ENCODE measurements at places on chromosomes 16 and 17.

DNA sequence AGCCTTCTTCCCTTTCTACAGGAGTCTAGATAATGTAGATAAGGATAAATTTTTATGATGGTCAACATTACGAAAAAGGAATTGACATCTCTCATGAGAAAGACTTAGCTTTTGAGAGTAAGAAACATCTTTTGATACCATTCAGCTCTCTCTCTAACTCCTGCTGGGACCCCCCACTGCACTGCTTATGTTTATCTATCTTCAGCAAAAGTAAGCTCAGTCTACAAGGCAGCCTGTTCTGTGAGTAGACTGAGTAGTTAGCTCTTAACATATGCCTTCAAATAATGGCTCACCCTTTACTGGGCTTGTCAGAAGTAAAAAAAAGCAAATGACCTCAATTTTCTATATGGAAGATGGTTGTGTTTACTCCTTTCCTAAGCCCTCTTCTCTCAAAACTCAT lies 372.2 kb upstream of the CDH11 start:
- no peak for DNase-seq

- DNase-seq = no peak
Observed at GRCh38 chr16:66318505-66318904, 48.0 kb upstream of the CDH5 start.

DNA sequence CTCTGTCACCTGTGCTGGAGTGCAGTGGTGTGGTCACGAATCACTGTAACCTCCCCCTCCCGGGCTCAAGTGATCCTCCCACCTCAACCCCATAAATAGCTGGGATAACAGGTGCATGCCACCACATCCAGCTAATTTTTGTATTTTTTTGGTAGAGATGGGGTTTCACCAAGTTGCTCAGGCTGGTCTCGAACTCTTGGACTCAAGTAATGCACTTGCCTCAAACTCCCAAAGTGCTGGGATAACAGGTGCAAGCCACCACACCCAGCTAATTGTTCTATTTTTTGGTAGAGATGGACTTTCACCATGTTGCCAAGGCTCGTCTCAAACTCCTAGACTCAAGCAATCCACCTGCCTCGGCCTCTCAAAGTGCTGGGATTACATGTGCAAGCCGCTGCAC lies 86.5 kb downstream of the STH start:
- DNase-seq = no peak

DNA sequence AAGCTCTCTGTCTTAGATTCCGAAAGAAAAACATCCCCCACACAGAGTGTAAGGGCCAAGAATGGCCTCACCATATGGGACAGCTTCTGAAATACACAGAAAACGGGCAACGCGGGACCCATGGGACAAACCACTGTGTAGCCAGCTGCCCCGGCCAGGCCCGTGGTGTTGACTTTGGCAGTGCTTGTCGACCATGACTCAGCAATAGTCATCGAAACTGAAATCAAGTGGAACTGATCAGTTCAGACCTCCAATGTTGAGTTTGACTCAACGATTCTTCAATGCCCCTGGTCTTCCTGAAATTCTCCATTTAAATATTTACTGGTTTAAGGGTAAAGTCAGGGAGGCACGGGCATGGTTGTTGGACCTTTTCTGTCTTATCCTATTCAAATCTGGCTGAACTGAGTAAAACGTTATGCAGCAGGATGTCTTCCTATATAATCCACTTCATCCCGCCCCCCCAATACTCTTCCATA lies 27.5 kb downstream of the ZFHX3 start:
- DNase-seq = no peak

DNA sequence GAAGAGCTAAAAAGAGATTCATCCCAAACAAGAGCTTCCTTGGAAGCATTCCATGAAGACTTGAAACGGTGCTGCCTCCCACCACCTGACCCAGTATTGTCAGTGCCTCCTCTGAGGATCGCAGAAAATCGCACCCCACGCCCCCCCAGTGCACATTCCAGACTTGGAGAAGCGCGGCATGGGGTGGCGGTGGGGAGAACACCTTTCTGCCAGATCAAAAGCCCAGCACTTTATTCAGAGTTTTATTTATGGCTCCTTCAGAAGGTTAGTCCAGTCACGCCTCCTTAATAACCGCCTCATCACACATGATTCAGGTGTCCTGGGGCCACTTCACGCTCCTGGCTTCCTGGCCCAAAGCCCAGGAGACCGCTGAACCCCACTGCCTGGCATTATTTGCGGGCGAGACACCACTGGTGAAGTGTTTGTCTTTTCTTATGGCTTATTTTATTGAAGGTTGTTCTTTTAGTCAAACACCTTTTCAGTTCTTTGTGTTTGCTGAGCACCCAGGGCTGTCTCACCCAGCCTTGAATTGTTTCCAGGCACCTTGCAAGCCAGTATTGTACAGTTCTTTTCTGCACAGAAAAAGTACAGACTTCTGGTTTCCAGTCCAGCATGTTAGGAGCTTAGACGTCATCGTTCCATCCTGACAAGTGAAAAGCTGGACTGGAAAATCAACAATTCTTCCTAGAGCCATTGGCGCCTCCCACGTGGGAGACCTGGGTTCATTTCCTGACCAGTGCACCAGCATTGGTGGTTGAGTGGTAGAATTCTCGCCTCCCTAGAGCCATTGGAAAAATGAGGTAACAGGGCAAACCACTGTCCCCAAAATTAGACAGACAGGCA lies 79.6 kb upstream of the CACNG5 start:
- no peak for DNase-seq

GRCh38 chr17:60597297-60597696 lies 2.7 kb upstream of the PPM1D start:
- DNase-seq = no peak

GRCh38 chr16:46789499-46790414 lies 41.2 kb downstream of the C16orf87 start:
- DNase-seq = peak; percentile 20

- no peak for DNase-seq
Observed at GRCh38 chr16:67015313-67015731, 13.6 kb upstream of the CBFB start.

- DNase-seq = no peak
Observed at GRCh38 chr17:79864617-79865250, 25.5 kb upstream of the CBX4 start.

DNA sequence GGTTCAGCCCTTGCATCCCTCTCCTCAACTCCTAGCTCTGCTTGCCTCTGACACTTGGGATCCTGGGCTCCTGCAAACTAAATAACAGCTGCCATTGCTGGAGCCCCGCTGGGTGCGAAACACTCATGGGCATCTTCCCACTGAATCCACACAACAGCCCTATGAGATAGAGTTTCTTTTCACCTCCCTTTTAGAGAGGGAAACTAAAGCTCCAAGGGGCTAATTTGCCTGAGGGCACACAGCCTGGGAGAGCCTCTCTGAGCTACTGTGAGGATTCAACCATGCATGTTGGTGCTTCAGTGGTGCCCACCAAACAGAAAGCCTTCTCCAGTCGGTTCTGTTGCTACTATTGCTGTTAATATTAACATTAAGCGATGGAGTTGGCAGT lies 4.0 kb downstream of the ACBD4 start:
- no peak for DNase-seq

- DNase-seq = no peak
Observed at GRCh38 chr17:37708008-37708615, 36.7 kb downstream of the HNF1B start.

DNA sequence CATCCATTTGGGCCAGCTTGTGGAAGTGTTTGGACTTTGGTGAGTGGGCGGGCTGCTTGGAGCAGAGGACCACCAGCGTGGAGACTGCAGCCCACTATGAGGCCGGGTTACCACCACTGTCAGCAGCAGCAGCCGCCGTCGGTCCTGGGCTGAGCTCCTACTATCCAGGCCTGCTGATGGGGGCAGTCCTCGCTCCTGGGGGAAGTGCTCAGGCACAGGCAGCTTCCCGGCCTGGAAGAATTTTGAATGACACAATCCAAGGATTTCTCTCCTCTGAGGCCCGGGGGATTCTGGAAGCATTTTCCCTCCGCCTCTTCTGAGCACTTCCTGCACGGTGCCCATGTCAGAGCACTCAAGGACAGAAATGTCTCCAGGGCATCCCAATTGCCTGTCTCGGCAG lies 5.3 kb upstream of the NOD2 start:
- no peak for DNase-seq

DNA sequence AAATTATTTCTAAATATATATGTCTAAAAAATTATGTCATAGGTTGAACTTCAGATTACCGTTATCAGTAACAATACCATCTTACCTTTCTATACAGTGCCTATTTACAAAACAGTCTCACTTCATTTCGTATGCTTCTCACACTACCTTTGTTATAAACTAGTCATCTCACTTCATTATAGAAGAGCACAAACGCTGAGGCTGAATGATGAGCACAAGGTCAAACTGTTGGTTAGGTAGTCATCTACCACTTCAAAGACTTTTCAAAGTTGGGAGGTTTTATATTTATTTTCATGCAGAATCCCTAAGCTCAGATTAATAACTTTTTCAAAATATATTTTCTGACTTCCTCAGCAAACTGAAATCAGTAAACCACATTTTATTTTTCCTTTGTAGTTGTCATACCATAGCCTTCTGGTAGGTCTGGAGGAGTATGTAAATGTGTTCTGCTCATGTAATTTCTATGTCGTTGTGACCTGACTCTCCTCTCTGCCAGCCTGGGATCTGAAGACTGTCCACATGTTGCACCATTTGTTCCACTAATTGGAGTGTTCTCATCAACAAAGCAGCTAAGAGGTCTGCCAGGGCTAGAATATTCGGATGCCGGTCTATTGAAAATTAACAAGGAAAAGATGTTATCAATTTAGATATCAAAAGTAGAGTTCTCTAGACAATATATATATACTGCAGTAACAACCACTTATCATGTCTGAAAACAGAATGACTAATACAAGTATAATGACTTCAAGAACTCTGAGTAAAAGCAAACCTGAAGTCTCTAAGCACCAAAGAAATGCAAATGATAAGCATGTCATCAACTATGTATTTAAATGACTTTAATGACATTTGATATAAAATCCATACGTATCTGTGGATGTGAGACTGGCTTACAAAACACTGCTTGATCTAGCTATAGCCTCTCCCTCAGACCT lies 73.9 kb downstream of the CEP95 start:
- no peak for DNase-seq
